ENCODE measurements at places on chromosomes 4 and X. TPM values are rescaled to one million over a fixed set of nuclear protein-coding genes. Genes with fewer than 3 reads are reported as not detected.

RAPGEF2 gene
- total RNA-seq = 69.5 TPM

EDNRA gene
- 0.35 TPM for total RNA-seq

DNA sequence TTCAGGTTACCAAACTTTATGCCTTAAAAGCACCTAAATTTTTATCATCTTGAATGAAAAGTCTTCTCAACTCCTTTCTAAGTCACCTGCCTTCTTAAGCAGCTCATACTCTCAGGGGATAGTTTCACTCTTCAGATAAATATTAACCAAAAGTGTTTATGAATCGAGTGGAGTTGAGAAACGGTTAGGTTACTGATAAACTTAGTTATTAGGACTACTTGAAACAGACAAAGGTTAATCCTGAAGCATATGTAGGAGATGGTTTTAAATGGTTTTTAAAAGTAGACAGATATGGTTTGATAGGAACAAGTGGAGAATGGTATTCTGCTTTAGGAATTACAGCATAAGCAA, 32.8 kb downstream of the CLDN22 start:
- no peak for DNase-seq

DNA sequence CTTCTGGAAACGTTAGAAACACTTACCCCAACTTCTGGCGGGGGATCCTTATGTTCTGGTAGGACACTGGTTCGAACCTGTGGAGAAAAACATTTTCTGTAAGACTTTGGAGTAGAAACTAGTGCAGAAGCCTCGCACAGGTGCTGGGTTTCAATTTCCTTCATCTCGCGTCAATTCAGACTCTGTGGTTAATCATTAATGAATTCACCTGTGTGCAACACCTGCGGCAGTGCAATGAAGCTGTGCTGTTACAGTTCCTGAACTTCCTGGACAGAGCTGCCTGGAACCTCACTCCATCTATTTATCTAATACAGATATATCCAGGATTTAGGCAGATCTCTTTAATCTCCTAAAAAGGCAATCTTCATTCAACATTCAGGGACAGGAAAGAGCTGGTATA, 531.4 kb downstream of the INPP4B start:
- DNase-seq = no peak

GRCh38 chr4:94452476-94453371, 982 bp downstream of the PDLIM5 start:
- peak; percentile 63 for DNase-seq

- no peak for DNase-seq
These were observed 14.6 kb downstream of the ZNF718 start for GRCh38 chr4:138935-139334.

GRCh38 chr4:185932491-185932890, 120.5 kb upstream of the SORBS2 start:
- DNase-seq = no peak

- no peak for DNase-seq
These were observed 35.5 kb downstream of the CCNI start for GRCh38 chr4:77040270-77040669.
